CD4-positive, alpha-beta T cell treated with Interleukin-15 for 1 hour (primary cell): ENCODE measurements at places on chromosomes 4 and X.

DNA sequence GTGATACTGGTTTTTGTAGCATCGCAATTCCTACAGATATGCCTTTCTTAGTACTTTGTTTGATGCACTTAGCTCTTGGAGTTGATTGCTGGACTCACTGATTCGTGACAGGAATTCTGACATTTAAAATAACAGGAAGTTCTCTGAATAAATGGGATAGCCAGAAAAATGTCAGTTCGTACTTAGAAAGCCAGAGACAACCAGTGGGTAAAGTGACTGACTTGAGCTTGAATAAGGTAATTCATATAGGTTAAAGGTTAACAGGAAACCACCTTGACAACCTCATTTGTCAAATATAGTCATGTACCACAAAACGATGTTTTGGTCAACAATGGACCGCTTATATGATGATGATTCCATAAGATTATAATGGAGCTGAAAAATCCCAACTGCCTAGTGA, 181.4 kb downstream of the RPA4 start:
- DNase-seq, result no peak

DNA sequence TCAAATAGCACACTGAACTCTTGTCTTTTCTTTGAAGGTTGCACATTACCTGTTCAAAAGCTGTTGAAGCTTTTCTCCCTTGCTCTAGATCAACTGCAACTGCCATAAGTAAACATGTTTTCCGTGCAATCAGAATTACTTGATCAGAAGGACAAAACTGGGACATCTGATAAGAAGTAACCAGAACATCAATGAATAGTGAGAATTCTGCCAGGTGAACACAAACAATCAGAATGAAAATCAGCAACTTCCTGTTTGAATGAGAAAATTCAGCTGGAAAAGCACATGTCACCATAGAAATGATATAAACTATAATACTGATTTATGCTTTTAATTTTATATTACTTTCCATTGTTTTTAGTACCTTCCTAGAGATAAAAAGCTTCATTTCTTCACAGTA, 160.7 kb downstream of the DLG3 start:
- no peak for DNase-seq

GRCh38 chr4:11261066-11261850, 167.4 kb downstream of the HS3ST1 start:
- no peak for DNase-seq

DNA sequence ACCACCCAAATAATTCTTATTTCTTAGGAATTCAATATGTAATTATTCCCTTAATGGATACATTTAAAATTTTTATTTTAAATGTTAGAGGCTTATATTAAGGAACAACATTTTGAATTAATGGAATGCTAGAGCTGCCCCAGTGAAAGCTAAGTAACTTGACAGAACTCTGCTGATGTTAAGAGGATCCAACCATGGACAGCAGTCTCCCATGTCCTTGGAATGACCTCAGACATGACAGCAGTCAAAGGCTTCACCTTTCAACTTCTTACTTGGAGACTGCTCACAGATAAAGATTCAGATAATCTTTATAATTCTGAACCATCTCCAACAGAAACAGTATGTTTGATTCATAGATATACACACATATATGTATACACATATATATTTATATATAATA, 17.2 kb downstream of the PDLIM3 start:
- no peak for DNase-seq

DNA sequence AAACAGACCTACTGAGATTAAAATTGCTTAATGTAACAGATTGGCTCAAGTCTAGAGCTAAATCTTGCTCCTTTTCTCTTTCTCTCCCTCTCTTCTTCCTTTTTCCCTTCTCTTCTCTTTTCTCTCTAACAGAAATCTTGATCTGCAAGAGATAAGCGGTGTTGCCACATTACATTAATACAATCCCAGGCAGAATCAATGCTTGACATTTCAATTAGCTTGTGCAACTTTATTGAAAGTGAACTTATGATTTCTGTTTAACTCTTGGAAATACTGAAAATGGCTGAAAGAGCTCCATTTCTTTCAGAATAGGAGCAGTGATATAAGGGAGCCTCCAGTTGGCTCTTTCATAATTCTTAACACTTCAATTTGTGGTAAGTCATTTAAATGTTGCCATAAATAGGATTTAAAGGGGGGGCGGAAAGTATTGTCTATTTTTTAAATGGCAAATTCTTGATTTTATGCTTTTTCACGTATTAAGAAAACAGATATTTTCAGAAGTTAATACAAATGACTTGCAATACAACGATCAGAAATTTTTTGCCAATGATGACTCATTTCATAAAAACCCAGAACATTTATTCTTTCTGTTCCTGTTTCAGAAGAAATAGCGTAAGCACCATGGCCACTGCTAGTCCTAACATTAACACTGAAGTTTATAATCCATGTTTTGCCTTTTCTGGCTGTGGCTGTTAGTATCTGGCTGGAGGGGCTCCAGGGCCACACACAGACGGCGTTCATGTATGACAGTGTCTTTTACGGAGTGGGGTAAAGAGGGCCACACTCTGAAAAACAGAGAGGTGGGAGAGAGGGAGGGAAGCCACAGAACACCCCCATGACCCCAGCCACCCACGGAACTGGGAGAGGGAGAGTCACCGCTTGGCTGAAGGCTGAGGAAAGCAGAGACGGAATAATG, 115.7 kb upstream of the FAT1 start:
- no peak for DNase-seq

DNA sequence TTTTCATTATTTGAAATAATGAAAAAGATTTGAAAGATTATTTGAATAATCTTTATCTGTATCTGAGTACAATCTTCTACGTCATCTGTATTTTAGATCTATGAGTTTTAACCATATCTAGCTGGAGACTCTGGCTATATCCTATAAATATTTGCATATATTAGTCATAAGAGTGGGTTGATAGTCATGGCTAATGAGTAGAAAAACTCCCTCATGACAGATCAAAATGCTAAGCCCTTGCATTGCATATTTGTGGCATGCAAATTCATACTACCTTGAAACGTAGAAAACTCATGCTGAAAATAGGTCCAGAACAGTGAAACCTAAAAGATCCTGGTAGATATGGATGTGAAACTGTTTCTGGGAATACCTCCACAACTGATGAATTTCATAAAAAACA, 291.3 kb downstream of the GALNTL6 start:
- DNase-seq, result no peak

- DNase-seq, result no peak
These were observed 1005.8 kb downstream of the PCDH18 start for GRCh38 chr4:136526517-136526916.

- no peak for DNase-seq
These were observed 549 bp upstream of the XG start for GRCh38 chrX:2751291-2751690.

DNA sequence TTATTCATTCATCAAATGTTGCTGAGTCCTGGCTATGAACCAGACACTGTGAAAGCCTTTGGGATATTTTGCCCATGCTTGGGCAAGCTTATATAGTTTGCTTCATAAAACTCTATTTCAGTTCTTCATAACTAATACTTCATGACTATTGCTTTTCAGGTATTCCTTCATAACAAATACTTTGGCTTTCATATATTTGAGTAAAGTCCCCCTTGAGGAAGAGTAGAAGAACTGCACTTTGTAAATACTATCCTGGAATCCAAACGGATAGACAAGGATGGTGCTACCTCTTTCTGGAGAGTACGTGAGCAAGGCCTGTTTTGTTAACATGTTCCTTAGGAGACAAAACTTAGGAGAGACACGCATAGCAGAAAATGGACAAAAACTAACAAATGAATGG, 1.7 kb upstream of the AFP start:
- DNase-seq, result no peak
